ENCODE measurements at places on chromosomes 4 and X. TPM values are rescaled to one million over a fixed set of nuclear protein-coding genes. Genes with fewer than 3 reads are reported as not detected.
A peak's percentile ranks its signal among the peaks of the same experiment; 100 is the strongest.

SYTL4 gene
- total RNA-seq: 2.3 TPM

CCKAR gene
- not detected for total RNA-seq

MAP9 gene
- total RNA-seq: 6.6 TPM

NLGN4X gene
- not detected for total RNA-seq

RPL36A gene
- 1,679 TPM for total RNA-seq

MAP7D2 gene
- under 0.01 TPM for total RNA-seq

RPA4 gene
- total RNA-seq: 2.5 TPM

- H3K36me3 ChIP-seq: no peaks in the 10 kb centered on the region
- no peaks in the 10 kb centered on the region for H3K4me1 ChIP-seq
- H3K27ac ChIP-seq: no peak overlapping the region
- DNase-seq: no peak
- no peaks in the 10 kb centered on the region for H3K27me3 ChIP-seq
Measured at GRCh38 chr4:93710101-93710846, 118.3 kb upstream of the ATOH1 start.

DNA sequence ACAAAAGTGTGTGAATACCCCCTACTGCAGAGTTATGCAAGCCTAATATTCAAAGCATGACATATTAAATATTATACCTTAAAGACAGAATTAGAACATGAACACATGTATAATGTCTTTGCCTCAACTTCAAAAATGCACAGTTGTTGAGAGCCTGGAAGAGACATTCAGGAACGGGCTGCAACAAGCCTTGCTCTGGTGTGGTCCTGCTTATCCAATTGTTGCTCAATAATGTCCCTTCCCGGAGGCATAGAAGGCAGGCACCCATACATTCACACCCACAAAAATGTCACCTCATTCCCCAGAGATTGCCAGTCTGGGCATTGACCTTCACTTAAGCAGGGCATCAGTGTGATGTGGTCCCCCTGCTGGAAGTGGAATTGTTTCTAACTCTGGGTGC, 238.8 kb downstream of the CBR4 start:
- no peak overlapping the region for H3K4me3 ChIP-seq
- H3K27me3 ChIP-seq: no peaks in the 10 kb centered on the region
- no peak for DNase-seq
- H3K4me1 ChIP-seq: peaks cover 17% of the 10 kb centered on the region
- H3K36me3 ChIP-seq: no peaks in the 10 kb centered on the region
- no peak overlapping the region for H3K27ac ChIP-seq

- peak; percentile 47 for DNase-seq
- H3K27me3 ChIP-seq: no peaks in the 10 kb centered on the region
- no peak overlapping the region for H3K27ac ChIP-seq
- H3K4me1 ChIP-seq: peaks cover 6% of the 10 kb centered on the region
- no peaks in the 10 kb centered on the region for H3K36me3 ChIP-seq
Measured at GRCh38 chr4:39004758-39005157, 27.5 kb downstream of the TMEM156 start.

DNA sequence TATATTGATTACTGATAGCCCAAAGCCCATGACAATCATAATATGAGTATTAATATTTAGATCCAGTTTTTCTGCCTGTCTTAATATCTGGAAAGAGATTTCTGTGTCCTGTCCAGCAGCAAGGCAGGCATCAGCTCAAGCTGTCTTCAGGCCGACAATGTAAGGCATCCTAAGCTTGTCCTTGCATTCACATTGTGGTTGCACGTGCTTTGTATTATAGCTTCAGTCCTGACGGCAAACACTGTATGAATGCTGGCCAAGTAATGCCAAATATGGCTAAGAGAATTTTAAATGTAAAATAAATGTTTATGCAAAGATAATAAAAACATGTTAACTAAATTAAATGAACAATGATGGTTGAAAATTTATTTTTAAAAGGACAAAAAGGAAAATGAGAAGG, 255.7 kb upstream of the RPS6KA3 start:
- no peak overlapping the region for H3K4me3 ChIP-seq
- H3K27ac ChIP-seq: no peak overlapping the region
- H3K36me3 ChIP-seq: no peaks in the 10 kb centered on the region
- H3K4me1 ChIP-seq: no peaks in the 10 kb centered on the region
- H3K27me3 ChIP-seq: no peaks in the 10 kb centered on the region
- peak; percentile 61 for DNase-seq

DNA sequence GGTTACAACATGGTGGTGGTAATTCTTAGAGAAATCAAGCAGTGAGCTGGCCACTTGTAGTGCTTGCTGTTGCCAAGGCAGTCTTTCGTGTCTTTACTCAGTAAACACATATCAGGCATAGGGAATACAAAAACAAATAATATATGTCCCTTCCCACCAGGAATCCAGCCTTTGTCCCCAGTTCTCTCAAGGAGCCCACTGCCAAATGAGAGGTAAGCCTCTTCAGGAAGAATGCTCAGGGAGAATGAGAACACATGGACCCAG, 421 bp upstream of the PLAC1 start:
- H3K36me3 ChIP-seq: no peaks in the 10 kb centered on the region
- H3K4me1 ChIP-seq: peaks cover 8% of the 10 kb centered on the region
- no peak overlapping the region for H3K27ac ChIP-seq
- no peaks in the 10 kb centered on the region for H3K27me3 ChIP-seq

DNA sequence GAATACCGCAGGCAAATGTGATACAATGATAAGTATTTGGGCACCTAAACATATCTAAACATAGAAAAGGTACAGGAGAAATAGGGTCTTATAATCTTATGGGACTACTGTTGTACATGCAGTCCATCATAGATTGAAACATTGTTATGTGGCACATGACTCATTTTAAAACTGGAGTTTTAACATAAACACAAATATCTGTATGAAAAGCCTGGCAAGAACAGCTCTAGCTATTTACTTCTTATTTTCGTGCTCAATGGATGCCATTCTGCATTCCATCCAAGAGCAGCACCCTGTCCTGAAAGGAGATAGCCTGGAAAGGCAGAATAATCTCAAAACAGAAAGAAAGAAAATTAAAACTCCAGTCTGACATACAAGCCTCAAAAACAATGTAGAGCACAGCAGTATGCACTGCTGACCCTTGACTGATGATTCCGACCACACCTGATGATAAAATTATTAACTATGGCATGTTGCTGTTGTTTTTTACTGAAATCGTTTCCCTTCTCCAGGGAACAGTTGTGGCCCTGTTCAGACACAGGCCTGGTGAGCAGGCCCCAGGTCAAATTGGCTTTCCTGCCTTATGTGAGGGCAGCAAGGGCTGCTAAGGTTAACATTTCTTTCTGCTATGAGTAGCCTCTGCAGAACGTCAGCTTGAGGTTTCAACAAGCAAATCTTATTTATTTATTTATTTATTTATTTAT, 152.7 kb downstream of the APBB2 start:
- H3K27ac ChIP-seq: peak overlapping the region; percentile 66
- H3K4me3 ChIP-seq: no peak overlapping the region
- H3K27me3 ChIP-seq: no peaks in the 10 kb centered on the region
- peak; percentile 52 for DNase-seq
- peaks cover 15% of the 10 kb centered on the region for H3K4me1 ChIP-seq
- H3K36me3 ChIP-seq: no peaks in the 10 kb centered on the region

DNA sequence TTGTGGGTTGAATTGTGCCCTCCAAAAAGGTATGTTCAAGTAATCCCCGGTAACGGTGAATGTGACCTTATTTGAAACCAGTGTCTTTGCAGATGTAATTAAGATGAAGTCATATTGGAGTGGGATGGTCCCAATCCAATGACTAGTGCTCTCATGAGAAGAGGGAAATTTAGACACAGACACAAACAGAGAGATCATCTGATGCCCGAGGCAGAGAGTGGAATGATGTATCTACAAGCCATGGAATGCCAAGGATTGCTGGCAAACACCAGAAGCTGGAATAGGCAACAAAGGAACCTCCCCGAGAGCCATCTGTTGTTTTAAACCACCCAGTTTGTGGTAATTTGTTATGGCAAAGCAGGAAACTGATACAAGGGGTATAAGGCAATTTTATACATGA, 35.1 kb downstream of the RPS6KA3 start:
- no peak for DNase-seq
- H3K4me1 ChIP-seq: no peaks in the 10 kb centered on the region
- no peak overlapping the region for H3K4me3 ChIP-seq
- H3K27me3 ChIP-seq: no peaks in the 10 kb centered on the region
- no peak overlapping the region for H3K27ac ChIP-seq

GRCh38 chr4:126697748-126698147, 935.0 kb upstream of the INTU start:
- H3K4me3 ChIP-seq: no peak overlapping the region
- no peaks in the 10 kb centered on the region for H3K27me3 ChIP-seq
- DNase-seq: peak; percentile 84

- H3K4me1 ChIP-seq: no peaks in the 10 kb centered on the region
- DNase-seq: peak; percentile 63
- H3K36me3 ChIP-seq: no peaks in the 10 kb centered on the region
- no peaks in the 10 kb centered on the region for H3K27me3 ChIP-seq
- H3K4me3 ChIP-seq: no peak overlapping the region
Measured at GRCh38 chrX:18390941-18391538, 34.4 kb upstream of the CDKL5 start.

GRCh38 chr4:19809989-19810388, 441.7 kb upstream of the SLIT2 start:
- no peaks in the 10 kb centered on the region for H3K27me3 ChIP-seq
- no peak for DNase-seq
- no peak overlapping the region for H3K4me3 ChIP-seq
- no peaks in the 10 kb centered on the region for H3K36me3 ChIP-seq
- peaks cover 3% of the 10 kb centered on the region for H3K4me1 ChIP-seq
- H3K27ac ChIP-seq: no peak overlapping the region

DNA sequence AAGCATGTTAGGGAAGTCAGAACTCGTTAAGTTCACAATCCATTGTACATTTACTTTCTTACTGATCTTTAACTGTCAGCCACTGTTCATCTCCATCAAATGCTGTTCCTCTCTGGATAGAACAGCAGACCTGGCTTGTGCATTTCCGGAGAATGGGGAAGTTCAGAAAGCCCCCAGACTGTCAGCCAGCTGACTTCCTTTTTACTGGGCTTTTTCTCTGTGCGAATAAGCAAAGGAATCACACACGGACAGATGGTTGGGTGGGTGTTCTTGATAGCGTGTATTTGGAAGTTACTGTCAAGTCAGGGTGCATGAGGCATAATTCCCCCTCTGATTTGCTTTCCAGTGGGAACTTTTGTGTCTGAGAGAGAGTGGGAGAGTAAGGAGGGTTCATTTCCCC, 56.8 kb downstream of the TSPAN7 start:
- H3K4me1 ChIP-seq: no peaks in the 10 kb centered on the region
- H3K27ac ChIP-seq: no peak overlapping the region
- no peak overlapping the region for H3K4me3 ChIP-seq
- peaks cover 10% of the 10 kb centered on the region for H3K27me3 ChIP-seq
- DNase-seq: no peak
- H3K36me3 ChIP-seq: no peaks in the 10 kb centered on the region

- H3K4me3 ChIP-seq: no peak overlapping the region
- no peak overlapping the region for H3K27ac ChIP-seq
- H3K27me3 ChIP-seq: no peaks in the 10 kb centered on the region
- no peaks in the 10 kb centered on the region for H3K36me3 ChIP-seq
Measured at GRCh38 chrX:152814048-152814447, 16.5 kb downstream of the CETN2 start.

- H3K27me3 ChIP-seq: no peaks in the 10 kb centered on the region
- H3K36me3 ChIP-seq: no peaks in the 10 kb centered on the region
- DNase-seq: no peak
- H3K27ac ChIP-seq: no peak overlapping the region
- H3K4me3 ChIP-seq: no peak overlapping the region
- peaks cover 3% of the 10 kb centered on the region for H3K4me1 ChIP-seq
Measured at GRCh38 chrX:119694601-119695534, 1.9 kb upstream of the SEPTIN6 start.

- peak; percentile 60 for DNase-seq
- no peak overlapping the region for H3K4me3 ChIP-seq
- H3K4me1 ChIP-seq: peaks cover 9% of the 10 kb centered on the region
- H3K36me3 ChIP-seq: no peaks in the 10 kb centered on the region
Measured at GRCh38 chr4:137707626-137708025, 175.3 kb upstream of the PCDH18 start.

- peaks cover 1% of the 10 kb centered on the region for H3K4me1 ChIP-seq
- no peak overlapping the region for H3K4me3 ChIP-seq
- H3K27ac ChIP-seq: no peak overlapping the region
- DNase-seq: peak; percentile 39
Measured at GRCh38 chrX:46637938-46638337, 64.4 kb downstream of the CHST7 start.

- no peak overlapping the region for H3K27ac ChIP-seq
- H3K4me1 ChIP-seq: no peaks in the 10 kb centered on the region
- no peaks in the 10 kb centered on the region for H3K27me3 ChIP-seq
- no peaks in the 10 kb centered on the region for H3K36me3 ChIP-seq
Measured at GRCh38 chr4:21522296-21522695, 426.3 kb downstream of the KCNIP4 start.

- no peak overlapping the region for H3K4me3 ChIP-seq
- H3K36me3 ChIP-seq: no peaks in the 10 kb centered on the region
- H3K27ac ChIP-seq: no peak overlapping the region
- no peak for DNase-seq
- no peaks in the 10 kb centered on the region for H3K4me1 ChIP-seq
Measured at GRCh38 chrX:25427873-25428555, 412.2 kb upstream of the ARX start.

DNA sequence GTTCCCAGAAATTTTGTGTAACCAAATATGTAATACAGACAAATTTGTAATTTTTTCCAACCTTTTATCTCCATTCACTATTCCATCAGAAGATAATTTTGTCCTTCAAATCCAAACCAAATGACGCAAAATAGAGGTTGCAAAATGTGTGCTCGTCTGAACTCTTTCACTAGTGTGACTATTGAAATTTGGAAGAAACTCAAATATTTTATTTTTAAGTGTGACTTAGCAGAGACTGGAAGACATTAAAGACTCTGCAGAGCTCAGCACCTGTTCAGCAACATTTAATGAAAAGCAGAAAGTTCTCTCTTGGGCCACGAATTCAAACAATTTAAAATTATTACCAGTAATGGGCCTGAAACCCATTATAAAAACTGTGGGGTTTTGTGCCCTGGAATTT, 30.0 kb upstream of the APELA start:
- H3K4me3 ChIP-seq: no peak overlapping the region
- no peaks in the 10 kb centered on the region for H3K4me1 ChIP-seq
- no peaks in the 10 kb centered on the region for H3K36me3 ChIP-seq

DNA sequence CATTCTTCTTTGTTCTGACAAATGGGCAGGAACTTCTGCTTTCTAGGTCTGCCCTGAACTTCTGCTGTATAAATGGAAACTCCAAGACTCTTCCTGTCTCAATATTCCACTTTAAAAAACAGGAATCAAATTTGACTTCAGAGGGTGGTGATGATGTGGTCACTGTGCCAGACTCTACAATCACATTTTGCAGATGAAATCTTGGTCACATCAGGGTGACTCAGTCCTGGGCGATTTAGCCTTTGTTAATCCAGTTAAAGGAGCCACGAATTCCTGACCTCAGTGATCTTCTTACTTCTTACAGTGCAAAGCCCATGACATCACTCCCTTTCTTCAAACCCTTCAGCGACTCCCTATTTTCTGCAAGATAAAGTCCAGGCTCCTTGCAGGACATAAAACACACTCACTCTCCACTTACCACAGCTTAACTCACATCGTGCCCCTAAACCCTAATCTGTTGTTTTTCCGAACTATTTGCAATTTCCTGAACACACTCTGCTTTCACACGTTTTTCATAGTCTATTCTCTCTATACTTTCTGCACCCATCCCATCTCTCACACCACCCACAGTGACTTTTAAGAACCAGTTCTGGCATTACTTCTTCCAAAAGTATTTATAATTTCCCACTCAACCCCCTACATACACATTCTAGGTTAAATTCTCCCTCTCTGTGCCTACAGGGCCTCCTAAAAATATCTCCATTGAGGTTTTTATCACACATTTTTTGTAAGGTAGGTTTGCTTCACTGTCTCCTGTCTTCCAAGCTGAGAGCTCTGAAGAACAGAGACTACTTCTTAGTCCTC, 11.1 kb downstream of the GASK1B start:
- H3K27ac ChIP-seq: peak overlapping the region; percentile 30
- H3K4me1 ChIP-seq: peaks cover 5% of the 10 kb centered on the region
- DNase-seq: peak; percentile 79
- H3K27me3 ChIP-seq: no peaks in the 10 kb centered on the region

Measured in IMR-90 (cell line).